ENCODE measurements at places on chromosomes 1 and 21.
A peak's percentile ranks its signal among the peaks of the same experiment; 100 is the strongest.

- DNase-seq, result no peak
Measured at GRCh38 chr1:183804387-183804786, 533 bp upstream of the RGL1 start.

- peak; percentile 84 for DNase-seq
Measured at GRCh38 chr1:156689035-156689952, 12.1 kb upstream of the NES start.

DNA sequence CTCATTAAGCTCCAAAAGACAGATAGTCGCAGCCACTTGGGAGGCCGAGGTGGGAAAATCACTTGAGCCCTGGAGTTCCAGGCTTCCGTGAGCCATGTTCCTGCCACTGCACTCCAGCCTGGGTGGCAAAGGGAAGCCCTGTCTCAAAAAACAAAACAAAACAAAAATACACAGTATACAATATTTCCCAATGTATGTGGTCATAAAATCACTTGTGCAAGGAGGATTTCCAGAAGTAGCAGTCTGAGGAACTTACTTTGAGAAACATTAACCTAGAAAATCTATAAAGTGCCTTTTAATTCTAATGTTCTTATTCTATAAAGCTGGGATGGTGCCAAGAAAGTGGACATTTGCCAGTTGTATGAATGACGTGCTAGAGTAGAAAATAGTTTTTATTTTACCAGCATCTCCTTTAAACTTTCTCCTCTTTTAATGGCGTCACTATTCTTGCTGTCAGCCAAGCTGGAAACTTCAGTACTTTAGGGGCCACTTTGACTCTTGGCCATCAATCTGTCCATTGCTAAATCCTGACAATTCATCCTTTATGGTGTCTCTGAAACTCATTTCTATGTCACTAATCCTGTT lies 22.5 kb downstream of the FAM177B start:
- no peak for DNase-seq

DNA sequence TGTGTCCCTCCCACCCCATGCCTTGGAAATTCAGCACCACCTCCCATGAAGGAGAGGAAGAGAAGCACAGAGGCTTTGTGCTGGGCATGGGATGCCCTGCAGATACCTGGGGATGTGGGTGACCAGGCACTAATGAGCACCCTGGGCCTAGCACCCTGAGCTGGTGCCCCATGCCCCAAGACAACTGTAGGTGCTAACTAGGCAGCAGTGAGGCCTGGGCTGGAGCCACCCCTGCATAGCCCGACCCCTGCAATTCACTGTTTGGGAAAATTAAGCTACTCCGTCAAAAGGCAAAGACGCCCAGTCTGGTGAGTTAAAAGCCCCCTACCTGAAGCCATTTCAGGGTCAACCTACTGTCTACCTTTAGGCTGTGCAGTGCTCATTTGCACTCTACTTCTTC lies 5.4 kb downstream of the KCNA2 start:
- DNase-seq, result no peak

DNA sequence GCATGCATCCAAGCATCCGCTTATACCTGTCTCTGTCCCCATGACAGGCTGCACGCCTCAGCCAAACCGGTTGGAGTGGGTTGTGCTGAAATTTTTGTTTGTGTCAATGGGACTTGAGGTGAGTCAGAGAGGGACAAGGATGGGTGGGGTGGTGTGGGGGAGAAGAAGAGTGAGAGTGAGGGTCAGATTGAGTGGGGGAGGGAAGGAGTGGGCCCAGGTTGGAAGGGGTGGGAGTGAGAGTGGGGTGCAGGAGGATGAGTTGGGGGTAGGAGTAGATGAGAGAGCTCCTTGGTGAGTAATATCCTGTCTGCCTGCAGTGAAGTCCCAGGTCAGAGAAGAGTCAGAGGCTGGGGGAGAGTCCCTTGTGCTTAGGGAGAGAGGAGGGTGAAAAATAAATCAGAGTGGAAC lies 3.3 kb upstream of the NECTIN4 start:
- no peak for DNase-seq

DNA sequence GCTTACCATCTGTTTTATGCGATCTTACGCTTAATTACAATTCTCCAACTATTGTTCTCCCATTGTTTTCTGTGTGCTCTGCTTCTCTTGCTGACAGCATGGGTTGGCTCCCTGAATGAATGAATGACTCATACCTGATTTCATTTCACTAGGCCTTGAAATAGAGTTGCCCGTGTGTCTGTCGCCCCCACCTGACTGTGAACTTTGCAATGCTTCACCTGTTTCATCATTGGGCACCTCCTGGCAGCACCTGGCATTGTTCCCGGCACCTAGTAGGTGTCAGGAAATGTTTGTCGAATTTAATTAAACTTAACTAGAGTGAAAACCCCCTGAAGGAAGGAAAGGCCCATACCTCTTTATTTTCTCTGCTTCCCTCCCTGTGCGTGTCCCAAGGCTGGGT lies 120.5 kb upstream of the KLHDC7A start:
- DNase-seq, result no peak

All from right atrium auricular region (tissue), 2 donors.